ENCODE measurements at places on chromosomes 16 and 17.
A peak's percentile ranks its signal among the peaks of the same experiment; 100 is the strongest.

- peak; percentile 39 for DNase-seq
Observed at GRCh38 chr16:57446531-57447185, 527 bp downstream of the CIAPIN1 start.

DNA sequence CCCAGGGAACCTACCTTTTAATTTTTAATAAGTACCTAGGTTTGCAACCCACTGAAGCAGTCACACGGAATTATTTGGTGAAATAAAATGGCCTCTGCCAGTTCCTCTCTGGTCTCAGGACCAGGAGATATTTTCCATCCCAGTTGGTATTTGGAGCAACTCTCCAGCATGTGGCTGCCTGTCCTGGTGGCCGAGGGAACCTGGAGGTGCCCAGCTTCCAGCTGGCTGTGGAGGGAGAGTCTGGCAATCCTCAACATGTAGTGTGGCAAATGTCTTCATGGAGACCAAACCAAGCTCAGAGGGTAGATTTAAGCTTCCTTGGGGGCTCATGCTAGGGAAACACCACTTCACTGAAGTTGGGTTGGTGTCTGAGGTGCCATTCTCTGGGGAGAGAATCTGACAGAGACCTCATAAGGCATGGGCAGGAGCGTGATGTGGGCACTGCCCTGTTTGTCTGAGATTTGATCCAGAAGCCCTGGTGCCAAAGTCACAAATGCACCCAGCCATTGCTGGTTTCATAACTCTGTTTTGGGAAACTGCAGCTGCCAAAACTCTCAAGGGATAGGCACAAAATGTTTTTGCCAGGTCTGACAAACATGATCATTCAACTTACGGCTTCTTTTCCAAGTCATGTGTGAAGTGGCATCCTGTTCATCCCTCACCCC is 2.8 kb downstream of the MT1X start:
- DNase-seq = no peak

DNA sequence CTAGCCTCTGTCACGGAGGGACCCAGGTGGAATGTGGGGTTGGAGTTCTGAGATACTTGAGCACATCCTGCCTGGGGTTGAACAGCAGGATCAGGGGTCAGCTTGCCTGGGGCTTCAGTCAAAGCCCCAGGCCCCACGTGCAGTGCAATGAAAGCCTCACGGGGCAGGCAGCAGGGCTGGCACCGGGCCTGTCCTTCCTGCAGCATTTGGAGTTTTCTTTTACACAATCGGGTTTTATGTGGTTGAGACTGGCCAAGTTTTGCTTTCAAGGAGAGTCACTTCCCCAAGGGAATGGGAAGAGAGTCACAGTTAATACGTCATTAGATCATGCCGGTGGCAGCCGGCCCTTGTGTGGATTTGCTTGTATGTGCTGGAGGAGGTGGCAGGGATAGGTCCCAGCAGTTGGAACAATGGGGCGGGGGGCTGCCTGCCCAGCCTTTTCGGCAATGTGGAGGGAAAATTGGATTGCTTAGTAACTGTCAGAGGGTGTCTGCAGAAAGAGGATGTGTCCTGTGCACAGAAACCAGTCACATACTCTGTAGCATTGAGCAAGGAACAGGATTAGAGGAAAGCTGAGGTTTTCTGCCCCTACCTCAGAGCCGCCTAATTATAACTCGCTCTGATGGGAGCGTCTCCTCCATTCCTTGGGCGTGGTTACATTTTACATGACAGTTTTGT is 4.5 kb downstream of the RMI2 start:
- no peak for DNase-seq

GRCh38 chr16:27721531-27722181 is 171.7 kb downstream of the KATNIP start:
- DNase-seq = no peak

DNA sequence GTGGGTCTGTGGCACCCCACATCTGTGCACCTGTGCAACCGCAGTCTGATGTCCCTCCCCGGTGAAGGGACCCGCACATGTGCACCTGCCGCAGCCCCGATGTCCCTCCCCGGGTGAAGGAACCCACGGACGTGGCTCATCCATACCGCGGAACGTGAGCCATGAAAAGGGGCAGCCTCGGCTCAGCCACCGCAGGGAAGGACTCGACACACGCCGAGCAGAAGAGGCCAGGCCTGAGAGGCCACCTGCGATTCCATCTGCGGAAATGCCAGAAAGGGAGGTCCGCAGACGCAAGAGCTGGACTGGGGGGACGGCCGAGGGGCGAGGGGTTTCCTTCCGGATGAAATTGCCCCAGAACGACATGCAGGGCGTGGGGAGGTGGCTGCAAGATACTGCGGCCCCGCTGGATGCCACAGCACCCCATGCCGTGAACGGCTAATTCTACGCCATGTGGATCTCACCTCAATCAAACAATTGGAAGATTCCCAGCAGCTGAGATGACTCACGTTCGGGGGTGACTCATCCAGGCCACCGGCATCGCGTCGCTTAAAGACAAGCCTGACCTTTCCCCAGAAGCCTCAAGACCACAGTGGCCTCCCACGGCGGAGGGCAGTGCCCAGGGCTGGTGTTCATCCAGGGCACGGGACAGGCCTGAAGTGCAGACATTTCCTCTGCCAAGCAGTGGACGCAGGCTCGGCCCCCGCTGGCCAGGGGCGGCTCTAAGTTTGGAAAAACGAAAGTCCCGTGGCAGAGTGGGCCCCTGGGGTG is 21.0 kb downstream of the SOX8 start:
- peak; percentile 91 for DNase-seq

DNA sequence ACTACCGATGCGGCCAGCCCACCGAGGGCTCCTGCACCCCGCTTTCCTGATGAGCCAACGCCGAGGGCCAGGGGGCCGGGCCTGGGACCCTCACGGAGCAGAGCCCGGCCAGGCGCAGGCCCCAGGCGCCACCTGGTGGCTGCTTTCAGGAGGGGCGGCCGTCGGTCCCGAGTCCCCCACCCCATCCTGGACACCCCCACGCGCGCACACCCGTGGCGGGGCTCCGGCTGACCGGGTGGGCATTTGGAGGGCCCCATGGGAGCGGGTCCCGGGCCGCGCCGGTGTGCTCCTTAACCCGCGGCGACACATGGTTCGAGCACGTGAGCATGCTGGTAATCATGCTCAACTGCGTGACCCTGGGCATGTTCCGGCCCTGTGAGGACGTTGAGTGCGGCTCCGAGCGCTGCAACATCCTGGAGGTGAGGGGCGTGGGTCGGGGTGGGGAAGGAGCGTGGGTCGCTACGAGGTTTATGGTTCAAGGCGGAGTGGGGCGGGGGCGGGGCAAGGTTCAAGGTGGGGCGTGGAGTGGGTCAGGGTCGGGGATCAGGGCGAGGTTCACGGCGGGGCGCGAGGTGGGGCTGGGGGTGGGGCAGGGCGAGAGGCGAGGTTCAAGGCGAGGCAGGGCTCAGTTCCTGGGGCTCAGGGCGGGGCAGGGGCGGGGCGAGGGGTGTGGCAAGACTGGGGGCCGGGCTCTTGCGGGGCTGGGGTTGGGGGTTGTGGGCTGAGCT is 30.2 kb downstream of the TPSG1 start:
- peak; percentile 27 for DNase-seq

DNA sequence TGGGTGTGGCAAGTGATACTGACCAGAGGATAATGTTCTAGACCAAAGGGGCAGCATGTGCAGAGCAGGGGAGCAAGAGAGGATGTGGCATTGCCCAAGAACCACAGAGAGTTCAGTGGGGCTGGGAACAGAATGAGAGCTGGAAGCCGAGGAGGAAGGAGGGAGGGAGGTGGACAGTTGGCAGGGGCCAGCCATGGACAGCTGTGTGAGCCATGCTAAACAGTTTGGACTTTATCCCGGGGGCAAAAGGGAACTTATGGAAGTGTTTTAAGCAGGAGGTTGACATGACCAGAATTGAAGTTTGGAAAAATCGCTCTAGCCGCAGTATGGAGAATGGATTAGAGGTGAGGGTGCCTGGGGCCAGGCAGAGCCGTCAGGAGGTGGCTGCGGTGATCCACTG is 29.4 kb upstream of the TMEM132E start:
- DNase-seq = no peak

GRCh38 chr16:77344341-77344740 is 90.5 kb downstream of the ADAMTS18 start:
- DNase-seq = no peak

DNA sequence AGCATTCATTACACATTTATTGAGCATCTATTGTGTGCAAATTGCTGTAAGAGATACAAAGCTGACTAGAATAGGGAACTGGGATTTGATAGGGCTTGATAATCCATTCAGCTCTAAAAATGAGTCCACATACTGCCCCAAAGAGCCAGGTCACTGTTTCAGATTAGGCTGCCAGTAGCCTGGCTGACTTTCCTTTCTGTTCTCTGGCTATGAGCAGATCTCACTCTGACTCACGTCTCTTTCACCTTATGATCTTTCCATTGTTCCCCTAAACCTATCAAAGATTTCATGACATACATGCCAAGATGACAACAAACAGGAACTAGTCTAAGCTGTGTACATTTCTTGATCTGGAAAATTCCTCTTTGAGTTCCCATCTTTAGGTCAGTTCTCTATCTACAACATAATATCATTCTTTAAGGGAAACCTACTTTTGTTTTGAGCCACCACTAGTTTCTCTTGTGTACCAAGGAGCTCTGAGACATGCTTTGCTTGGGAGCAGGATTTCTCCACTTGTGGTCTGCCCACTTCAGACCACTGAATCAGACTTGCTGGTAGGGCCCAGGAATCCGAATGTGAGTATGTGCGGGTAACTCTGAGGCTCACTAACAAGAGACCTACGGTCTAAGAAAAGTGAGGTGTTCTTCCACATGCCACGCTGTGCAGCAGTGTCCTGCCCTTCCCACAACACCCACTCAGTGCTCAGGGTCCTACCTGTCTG is 40.9 kb upstream of the ICAM2 start:
- DNase-seq = peak; percentile 49

DNA sequence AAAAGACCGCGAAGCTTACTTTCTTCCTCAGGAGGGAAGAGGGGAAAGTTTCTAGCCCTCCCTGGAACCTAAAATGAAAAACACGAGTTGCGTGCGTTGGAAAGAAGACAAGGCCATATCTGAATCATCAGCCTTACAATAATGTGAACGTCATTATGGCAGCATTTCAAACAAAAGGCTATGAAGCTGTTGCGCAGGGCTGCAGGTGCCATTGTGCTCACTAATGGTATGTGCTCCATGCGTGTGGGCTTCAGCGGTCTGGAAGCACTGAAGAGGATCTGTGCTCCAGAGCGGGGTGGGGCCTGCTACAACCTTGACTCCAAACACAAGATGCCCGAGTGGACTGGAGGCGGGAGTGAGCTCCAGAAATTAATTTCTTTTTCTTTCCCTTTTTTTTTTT is 12.1 kb upstream of the CYB5B start:
- DNase-seq = no peak

DNA sequence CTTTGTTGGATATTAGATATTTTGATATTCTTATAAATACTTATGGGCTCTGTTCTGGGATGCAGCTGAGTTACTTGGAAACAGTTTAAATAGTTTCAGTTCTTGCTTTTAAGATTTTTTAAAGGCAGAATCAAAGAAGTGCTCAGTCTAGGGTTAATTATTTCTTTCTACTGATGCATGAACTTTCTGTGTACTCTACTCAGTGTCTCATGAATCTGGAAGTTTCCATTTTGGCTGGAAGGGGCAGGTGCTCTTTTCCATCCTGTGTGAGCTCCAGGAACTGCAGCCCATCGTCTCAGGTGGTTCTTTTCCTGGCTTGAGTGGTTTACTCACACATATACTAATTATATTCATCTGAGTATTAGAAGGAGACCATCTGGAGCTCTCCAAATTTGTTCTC is 61.1 kb upstream of the CPHXL start:
- DNase-seq = no peak

DNA sequence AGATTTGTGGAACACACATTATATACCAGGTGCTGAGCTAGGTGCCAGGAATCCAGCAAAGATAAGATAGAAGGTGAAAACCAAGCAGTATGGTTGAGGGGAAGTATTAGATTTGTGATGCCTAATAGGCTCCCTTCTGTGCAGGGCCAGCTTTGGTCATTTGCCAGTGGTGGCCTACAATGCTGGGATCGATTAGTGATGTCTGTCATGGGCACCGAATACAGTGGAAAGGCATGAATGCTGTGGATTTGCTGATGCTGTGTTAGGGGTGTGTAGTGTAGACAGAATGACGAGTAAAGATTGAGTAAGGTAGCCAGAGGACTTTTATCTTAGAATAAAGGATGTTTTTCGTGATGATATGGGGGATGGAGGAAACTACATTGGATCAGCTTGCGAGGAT is 48.9 kb downstream of the SNX29 start:
- no peak for DNase-seq

DNA sequence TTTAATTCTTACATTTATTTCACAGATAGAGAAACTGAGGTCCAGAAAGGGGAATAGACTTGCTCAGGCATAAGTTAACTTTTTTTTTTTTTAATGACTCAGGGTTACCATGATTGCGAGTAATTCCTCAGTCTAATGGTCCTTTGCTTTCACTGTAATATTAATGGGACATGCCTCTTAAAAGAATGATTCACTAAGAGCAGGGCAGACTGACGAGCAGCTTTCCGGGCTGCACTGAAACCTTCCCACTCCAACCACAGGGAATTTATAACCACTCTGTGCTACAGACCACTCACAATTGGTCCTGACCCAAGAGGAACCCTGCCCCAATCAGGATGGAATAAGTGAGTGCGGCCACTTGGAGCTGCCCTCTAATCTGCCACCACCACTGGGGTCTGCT is 5.7 kb downstream of the HOXB2 start:
- DNase-seq = no peak

DNA sequence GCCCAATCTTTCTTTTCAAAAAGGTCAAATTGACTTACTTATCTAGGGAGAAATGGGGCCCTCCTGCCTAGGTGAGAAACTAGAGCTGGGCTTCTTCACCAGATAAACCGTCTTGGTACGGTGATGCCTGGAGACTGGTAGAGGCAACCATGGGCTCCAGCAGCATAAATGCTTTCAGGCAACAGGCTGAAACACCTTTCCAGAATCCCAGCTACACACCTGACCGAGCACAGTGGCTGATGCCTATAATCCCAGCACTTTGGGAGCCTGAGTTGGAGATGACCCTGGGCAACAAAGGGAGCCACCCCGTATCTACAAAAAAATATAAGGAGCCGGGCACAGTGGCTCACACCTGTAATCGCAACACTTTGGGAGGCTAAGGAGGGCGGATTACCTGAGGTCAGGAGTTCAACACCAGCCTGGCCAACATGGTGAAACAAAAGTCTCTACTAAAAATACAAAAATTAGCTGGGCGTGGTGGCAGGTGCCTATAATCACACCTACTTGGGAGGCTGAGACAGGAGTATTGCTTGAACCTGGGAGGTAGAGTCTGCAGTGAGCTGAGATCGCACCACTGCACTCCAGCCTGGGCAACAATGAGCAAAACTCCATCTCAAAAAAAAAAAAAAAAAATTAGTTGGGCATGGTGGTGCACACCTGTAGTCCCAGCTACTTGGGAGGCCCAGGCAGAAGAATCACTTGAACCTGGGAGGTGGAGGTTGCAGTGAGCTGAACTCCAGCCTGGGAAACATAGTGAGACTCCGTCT is 8.0 kb downstream of the TRAF4 start:
- DNase-seq = no peak

- DNase-seq = no peak
Observed at GRCh38 chr17:78144147-78144719, 2.0 kb upstream of the C17orf99 start.
